ENCODE measurements at places on chromosomes 5 and 9.

DNA sequence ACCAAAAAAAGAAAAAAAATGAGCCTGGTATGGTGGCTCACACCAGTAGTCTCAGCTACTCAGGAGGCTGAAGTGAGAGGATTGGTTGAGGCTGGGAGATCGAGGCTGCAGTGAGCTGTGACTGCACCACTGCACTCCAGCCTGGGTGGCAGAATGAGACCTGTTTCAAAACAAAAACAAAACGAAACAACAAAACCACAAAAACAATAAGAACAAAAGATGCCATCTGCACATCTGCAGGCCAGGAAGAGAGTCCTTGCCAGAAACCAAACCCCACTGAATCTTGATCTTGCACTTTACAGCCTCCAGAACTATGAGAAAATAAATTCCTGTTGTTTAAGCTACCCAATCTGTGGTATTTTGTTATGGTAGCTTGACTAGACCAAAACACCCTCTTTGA is 207.7 kb downstream of the YTHDC2 start:
- no peak for DNase-seq

DNA sequence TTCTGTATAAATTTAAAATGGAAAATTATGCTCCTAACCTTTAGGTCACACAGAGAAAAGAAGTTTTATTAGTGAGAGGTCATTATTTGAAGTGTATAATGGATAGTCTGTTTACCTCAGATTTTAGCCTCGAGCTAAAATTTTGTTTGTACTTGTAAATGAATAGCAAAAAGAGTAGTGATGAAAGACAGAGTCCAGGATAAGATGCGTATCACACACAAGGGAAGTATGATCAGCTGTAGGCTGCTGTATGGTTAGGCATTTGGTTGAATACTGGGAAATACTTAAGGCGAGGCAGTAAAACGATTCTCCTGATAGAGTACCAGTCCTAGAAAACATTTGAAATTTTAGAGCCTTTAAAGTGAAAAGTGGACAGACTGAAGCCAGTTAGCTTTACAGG is 92.7 kb downstream of the FBXL7 start:
- DNase-seq = no peak

DNA sequence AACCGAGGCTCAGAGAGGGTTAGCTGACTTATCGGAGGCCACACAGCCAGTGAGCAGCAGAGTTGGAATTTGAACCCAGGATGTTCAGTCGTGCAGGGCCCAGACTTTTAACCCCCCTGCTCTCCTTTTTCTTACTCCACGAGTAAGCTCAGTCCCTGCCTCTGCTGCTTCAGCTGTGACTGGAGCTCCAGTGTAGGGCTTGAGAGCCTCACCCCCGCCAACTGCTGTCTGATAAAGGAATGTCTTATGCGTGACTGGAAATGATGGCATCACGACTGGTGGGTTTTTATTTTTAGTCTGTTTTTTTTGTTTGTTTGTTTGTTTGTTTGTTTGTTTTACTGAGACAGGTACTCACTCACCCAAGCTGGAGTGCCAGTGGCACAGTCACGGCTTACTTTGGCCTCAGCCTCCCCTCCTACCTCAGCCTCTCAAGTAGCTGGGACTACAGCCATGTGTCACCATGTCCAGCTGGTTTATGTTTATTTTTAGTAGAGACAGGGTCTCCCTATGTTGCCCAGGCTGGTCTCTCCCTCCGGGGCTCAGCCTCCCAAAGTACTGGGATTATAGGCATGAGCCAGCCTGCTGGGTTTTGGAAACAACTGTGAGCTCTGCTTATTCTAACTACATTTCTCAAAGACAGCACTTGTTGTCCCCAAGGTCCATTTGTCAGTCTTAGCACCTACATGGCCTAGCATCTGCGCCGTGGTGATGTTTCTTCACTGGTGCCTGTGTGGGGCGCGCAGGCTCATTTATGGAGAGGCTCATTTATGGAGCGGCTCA is 52.5 kb upstream of the NCS1 start:
- DNase-seq = no peak

GRCh38 chr9:100083448-100084127 is 15.2 kb downstream of the ERP44 start:
- no peak for DNase-seq

DNA sequence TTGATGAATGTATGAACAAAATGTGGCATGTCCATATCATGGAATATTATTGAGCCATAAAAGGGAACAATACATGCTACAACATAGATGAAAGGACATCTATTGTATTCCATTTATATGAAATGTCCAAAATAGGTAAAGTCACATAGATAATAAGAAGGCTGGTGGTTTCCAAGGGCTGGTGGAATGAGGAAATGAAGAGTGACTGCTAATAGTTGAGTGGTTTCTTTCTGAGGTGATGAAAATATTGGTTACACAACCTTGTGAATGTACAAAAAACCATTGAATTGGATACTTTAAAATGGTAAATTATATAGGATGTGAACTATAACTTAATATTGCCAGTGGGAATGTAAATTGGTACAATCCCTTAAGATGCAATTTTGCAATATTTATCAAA is 5.2 kb downstream of the ARSB start:
- peak; percentile 30 for DNase-seq

DNA sequence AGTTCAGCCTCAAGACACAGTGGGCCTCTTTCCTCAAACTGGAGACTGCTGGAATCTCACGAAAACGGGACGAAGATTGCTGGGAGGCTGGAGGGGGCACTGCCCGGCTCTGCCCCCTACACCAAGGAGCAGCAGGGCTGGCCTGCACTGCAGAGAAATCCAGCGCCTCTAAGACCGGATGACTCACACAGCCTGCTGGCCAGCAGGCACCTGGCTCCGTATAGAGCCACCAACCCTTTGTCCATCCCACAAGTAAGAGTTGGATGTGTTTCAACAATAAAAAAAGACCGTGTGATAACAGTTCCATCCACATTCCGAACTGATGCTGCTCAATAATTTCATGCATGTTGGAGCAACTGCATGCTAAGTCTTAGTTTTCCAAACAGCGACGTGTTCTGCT is 11.5 kb downstream of the CCDC127 start:
- DNase-seq = no peak

DNA sequence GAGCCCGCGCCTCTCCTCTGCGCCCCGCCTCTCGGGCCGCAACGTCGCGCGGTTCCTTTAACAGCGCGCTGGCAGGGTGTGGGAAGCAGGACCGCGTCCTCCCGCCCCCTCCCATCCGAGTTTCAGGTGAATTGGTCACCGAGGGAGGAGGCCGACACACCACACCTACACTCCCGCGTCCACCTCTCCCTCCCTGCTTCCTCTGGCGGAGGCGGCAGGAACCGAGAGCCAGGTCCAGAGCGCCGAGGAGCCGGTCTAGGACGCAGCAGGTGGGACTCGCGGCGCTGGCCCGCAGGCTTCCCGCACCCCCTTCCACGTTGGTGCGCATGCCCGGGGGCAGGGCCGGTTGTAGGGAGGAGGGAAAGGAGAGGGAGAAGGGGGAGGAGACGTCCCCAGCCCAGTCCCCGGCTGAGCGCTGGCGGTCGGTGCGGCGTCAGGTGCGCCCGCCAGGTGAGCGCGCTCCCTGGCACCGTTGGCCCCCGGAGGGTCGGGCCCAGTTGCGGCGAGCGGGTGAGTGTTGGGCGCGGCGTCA is at the start of gene OCLN:
Gene OCLN (plus strand): TSS at position 400 of the 532 bp plus-strand sequence. CDS start 11,455 bp downstream, outside the sequence.
- DNase-seq = no peak

DNA sequence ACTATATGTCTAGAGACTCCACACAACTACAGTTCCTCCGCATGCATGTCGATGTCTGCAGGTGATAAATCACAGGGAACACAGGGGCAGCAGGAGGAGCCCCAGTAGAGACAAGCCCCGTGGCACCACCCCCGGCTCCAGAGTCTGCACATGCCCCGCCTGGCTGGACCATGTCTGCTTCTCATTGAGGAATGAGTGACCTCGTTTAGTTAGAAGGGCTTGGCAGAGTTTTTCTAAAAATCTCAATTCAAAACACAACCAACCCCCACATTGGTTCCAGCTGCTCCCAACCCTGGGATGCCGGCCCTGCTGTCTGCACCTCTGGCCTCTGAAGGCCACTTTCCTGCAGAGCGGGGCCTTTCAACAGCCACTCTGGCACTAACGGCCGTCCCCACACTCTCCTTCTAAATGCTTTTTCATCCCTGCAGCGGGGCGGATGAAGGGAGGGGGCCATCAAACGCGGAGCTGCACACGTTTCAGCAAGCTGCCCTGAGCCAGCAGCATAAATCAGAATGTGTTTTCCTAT is 106.3 kb downstream of the ROR2 start:
- DNase-seq = no peak
